ENCODE measurements at places on chromosomes 12 and 14. TPM values are rescaled to one million over a fixed set of nuclear protein-coding genes. Genes with fewer than 3 reads are reported as not detected.

SERPINA1 gene
- total RNA-seq, result 34.5 TPM

ATN1 gene
- 97.0 TPM for total RNA-seq

SLC39A5 gene
- not detected for total RNA-seq

- peak; percentile 68 for DNase-seq
These were observed 34.9 kb downstream of the SYNE3 start for GRCh38 chr14:95481391-95482022.

DNA sequence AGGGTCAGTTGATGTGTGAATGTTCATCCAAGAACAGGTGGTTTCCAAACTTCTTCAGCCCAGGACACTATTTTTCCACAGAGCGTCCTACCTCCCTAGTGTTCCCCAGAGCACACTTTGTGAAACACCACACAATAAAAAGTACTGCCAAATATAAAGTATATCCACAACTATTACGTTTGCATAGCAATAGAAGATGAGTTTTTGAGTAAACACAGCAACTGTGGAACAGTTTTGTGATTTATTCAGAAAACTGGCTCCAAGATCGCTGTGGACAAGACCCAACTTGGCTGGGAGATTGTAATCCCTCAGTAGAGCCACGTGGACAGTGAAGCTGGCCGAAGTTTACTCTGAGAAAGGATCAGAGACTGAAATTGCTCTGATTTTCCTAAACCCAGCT is 14.5 kb upstream of the MAP1LC3B2 start:
- peak; percentile 81 for DNase-seq

- peak; percentile 4 for DNase-seq
These were observed 6.6 kb upstream of the CALCOCO1 start for GRCh38 chr12:53733807-53734200.

GRCh38 chr12:85523197-85523596 is 243.2 kb downstream of the ALX1 start:
- DNase-seq, result no peak

DNA sequence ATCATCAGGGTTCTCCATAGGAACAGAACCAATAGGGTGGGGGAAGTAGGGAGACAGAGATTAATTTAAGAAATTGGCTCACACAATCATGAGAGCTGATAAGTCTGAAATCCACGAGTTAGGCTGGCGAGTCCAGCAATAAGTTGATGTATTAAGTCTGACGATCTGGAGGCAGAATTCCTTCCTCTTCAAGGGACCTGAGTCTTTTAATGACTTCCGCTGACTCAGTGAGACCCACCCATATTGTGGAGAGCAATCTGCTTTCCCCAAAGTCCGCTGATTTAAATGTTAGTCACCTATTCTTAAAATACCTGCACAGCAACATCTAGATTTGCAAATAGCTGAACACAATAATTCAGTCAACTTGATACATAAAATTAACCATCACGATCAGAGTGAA is 97.8 kb downstream of the SPTSSA start:
- no peak for DNase-seq

- DNase-seq, result no peak
These were observed 59.3 kb upstream of the PRMT8 start for GRCh38 chr12:3431686-3432085.

DNA sequence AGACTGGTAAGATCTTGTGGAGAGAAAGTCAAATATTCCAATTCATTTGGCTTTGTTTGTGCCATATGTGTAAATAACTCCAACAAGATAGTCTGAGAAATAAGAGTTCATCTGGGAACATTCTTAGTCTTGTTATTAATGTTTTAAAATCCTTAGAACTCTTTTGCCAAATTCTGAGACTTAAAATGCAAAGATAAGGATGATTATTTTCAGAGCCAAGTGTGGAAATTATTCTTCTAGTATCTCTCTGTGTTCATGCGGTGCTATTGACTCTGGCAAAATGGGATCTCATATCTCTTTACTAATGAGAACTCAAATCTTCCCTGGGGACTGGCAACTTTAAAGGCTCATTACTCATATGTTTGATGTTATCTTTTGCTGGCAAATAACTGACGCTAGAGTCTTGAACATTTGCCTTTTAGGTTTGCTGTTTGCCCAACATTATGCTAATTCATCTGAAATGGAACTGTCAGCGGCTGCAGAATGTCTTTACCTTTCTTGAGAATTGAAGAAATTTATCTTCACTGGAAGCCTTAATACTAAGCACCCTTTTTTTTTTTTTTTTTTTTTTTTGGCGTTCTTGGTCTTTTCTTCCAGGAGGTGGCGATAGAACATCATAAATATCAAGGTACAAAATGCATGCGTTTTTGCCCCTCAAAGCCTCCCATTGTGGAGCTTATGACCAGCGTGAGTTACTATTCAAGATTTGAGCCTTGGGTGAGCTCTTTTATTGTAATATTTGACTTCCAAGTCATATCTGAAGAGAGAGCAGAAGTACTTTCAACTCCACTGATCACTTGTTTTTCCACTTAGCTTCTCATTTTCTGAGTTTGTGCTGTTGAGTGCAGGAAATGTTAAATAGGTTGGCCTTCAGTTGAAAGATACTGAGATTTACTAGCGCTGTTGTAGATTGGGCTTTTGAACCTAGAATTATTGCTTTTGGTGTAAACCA is 86.5 kb downstream of the CAND1 start:
- no peak for DNase-seq

GRCh38 chr12:29889737-29890136 is 106.0 kb upstream of the TMTC1 start:
- no peak for DNase-seq

DNA sequence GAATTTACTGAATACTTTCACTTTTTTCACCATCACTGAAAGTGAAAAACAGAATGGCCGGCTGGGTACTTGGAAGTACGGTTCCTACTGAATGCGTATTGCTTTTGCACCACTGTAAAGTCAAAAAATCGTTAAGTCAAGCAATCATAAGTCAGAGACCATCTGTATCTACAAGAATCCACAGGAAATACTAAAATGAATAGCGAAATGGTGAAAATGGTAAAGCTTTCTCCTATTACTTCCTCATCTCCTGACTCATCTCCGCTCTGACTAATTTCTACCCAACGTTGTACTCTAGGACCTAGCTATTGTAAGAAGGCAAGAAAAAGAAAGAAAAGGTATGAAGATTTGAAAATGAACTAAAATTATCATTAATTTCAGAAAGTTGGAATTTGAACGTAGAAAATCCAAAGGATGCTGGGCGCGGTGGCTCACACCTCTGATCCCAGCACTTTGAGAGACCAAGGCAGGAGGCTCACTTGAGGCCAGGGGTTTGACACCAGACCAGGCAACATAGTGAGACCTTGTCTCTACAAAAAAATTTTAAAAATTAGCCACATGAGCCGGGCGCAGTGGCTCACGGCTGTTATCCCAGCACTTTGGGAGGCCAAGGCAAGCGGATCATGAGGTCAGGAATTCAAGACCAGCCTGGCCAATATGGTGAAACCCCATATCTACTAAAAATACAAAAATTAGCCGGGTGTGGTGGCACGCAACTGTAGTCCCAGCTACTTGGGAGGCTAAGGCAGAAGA is 5.3 kb upstream of the CDCA4 start:
- DNase-seq, result peak; percentile 55

GRCh38 chr12:41932470-41932991 is 212.1 kb downstream of the GXYLT1 start:
- peak; percentile 90 for DNase-seq

GRCh38 chr12:57845478-57846284 is 848 bp downstream of the CTDSP2 start:
- peak; percentile 93 for DNase-seq

DNA sequence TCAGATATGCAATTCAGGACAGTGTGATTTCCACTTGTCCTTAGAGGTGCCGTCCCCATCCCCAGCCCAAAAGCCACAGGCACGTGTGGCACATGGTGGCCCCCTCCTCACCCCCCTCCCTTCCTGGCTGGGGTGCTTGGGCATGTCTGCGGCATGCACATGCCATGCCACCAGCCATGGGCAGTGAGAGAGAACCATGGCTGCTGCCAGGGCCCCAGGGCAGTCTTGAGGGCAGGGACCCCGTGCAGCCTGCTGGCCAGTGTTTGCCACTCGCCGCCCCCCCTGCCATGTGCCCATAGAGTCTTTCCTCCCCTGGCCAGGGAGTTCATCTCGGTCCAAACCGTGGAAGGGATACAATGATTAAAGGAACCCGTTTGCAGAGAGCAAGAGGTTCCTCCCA is 41.5 kb downstream of the TNFAIP2 start:
- DNase-seq, result no peak

DNA sequence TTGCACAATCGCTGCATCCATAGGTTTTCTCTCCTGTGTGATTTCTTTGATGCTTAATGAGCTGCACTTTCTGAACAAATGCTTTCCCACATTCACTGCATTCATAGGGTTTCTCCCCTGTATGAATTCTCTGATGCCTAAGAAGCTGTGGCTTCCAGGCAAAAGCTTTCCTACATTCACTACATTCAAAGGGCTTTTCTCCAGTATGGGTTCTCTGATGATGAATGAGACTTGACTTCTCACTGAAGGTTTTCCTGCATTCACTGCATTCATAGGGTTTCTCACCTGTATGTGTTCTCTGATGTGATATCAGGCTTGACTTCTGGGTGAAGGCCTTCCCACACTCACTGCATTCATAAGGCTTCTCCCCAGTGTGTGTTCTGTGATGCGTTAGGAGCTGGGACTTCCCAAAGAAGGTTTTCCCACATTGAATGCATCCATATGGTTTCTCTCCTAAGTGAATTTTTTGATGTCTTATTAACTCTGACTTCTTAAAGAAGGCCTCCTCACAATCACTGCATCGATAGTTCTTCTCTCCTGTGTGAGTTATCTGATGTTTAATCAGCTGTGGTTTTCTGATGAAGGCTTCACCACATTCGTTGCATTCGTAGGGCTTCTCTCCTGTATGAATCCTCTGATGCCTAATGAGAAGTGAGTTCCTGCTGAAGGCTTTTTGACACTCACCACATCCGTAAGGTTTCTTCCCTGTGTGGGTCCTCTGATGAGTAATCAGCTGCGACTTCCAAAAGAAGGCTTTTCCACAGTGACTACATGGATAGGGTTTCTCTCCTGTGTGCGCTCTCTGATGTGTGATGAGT is 30.3 kb downstream of the ZNF605 start:
- DNase-seq, result no peak

GRCh38 chr14:28652782-28653181 is 113.8 kb upstream of the FOXG1 start:
- DNase-seq, result no peak

- DNase-seq, result no peak
These were observed 56.2 kb downstream of the CRADD start for GRCh38 chr12:93733358-93733757.
